ENCODE measurements at places on chromosomes 12 and 14.

GRCh38 chr14:98974113-98974512 lies 297.9 kb downstream of the BCL11B start:
- DNase-seq: no peak

- no peak for DNase-seq
These were observed 54.3 kb upstream of the RIN3 start for GRCh38 chr14:92459030-92459949.

DNA sequence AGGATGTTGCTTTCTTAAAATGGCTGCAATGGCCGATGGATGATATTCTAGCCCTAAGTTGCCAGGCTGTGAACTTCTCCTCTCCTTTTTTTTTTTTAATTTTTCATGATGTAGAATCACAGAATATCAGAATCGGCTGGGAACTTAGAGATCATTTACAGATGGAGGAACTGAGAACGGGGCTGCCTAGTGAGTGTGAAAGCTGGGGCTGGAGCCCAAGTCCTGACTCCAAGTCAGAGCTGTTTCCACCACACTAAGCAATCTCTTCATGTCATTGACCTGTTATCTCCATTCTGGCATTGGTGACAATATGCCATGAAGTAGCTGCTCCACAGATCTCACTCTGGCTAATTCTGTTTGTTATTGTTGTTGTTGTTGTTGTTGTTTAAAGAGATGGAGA lies 121.7 kb downstream of the SLC38A1 start:
- DNase-seq: no peak

DNA sequence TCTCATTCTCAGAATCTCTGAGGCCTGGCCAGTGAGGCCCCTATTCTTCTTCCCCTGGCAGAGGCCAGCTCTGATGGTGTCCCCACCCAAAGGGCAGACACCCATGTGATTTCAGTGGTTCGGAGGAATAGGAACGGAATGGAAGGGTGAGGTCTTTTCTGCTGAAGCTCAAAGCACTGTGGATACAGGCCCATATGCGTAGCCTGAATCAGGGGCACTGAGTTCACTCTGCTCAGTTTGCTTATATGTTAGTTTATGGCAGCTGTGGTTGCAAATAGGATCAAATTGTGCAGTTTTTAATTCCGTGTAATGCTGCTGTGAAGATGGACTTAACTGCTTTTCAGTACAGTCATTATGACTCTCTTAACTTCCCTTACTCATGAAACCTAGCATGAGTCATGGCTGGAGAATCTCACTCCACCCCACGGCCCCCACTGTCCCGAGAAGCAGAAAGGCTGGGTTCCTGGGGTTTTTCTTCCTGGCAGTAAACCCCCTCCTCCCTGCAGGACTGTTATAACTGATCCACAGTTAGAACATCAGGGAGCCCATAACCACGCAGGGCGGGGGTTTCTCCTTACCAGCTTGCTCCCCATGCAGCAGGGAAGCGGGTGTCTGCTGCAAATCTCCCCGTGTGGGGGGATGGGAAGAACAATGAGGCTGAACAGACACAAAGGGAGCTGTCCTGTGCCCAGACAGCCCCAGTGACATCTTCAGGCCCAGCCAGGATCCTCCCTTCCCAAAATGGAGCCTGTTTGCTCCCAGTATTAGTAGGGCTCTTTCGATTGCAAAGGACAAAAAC lies 122.7 kb downstream of the SLC38A6 start:
- no peak for DNase-seq

DNA sequence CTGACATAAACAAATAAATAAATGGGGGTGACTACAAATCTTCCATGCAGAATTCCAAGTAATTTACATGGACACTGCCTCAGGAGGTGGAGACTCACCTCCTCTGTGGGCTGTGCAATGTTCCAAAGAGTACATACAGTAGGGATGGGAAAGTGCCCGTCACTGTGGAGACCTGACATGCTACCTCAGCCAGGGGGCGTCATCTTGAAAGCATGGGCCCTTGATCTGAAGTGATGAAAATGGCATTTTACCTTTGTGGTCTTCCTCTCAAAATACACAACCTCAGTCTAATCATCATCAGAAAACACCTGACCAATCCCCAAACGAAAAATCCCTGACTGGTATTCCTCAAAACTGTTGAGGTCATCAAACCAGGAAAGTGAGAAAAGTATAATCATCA lies 48.4 kb downstream of the ANAPC7 start:
- peak; percentile 60 for DNase-seq

- DNase-seq: no peak
These were observed 37.0 kb upstream of the FBXO33 start for GRCh38 chr14:39469094-39469710.

- DNase-seq: no peak
These were observed 44.8 kb upstream of the FRS2 start for GRCh38 chr12:69425417-69425816.
